ENCODE measurements at places on chromosomes 3 and 15.

DNA sequence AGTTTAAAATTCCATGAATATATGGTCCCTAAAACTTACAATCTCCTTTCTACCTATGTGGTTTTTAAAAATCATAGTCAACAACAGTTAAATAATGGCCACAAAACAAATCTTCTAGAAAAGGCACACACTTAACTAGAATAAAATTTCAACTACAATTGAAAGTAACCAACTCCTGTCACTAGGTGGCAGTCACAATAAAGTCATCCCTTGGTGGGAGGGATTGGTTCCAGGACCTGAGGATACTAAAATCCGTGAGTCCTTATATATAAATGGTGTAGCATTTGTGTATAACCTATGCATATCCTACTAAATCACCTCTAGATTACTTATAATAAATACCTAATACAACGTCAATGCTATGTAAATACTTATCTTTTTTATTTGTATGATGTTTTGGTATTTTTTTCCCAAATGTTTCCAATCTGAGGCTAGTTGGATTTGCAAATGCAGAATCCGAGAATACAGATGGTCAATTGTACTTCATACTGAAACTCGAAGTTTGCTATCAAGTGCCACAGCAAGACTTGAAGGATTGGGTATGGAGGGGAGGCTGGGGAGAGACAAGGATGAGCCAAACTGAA, 172.6 kb downstream of the FMN1 start:
- DNase-seq, result peak; percentile 75

- DNase-seq, result no peak
These were observed 328.1 kb upstream of the TBL1XR1 start for GRCh38 chr3:177525414-177525813.

- DNase-seq, result peak; percentile 56
These were observed 40.6 kb downstream of the SLC25A26 start for GRCh38 chr3:66261355-66261754.

- no peak for DNase-seq
These were observed 117.5 kb downstream of the TPRG1 start for GRCh38 chr3:189289251-189289650.

DNA sequence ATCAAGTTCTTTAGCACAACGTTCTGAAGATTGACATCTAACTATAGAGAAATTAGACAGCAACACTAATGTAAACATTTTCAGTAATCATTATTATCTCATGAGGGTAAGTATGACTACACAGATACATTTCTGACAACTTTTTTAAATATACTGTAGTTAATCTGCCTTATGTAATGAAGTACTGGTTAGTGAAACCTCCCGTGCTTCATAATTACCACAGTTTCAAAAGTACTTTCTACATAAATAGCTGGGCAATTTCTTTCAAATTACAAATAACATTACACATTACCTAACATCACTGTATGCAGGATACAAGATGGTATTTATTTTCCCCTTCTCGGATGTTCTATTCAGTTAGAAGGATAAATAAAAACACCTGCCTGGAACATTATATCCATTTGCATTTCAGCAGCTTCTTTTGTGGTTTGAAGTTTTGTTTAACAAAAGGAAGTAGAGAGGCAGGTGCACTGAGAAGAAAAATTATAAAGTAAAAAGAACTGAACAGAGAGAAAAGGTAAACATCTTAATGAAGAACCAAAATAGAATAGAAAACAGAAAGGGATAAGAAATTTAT, 1241.5 kb upstream of the GBE1 start:
- no peak for DNase-seq

DNA sequence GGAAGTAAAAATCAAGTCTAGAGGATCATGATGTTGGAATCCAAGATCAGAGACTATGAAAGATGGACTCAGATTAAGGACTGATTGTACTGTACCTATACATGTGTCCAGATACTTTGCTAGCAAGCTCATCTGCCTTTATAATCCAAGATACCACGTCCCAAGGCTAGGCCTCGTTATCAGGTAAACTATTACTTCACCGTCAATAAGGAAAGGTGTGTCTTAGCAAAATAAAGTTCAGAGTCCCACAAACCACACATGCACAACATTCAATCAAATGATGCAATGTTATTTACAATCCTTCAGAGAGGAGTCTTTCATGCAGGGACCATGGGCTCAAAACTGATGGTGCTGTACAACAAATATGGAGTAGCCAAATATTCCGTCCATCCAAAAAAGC, 1092.9 kb downstream of the IGSF11 start:
- DNase-seq, result no peak

GRCh38 chr3:46438831-46439230, 25.9 kb downstream of the LTF start:
- no peak for DNase-seq

Data from IMR-90 (cell line).